Osteocyte (in vitro differentiated cells): ENCODE measurements at places on chromosomes 2 and 18. TPM values are rescaled to one million over a fixed set of nuclear protein-coding genes. Genes with fewer than 3 reads are reported as not detected.

DNA sequence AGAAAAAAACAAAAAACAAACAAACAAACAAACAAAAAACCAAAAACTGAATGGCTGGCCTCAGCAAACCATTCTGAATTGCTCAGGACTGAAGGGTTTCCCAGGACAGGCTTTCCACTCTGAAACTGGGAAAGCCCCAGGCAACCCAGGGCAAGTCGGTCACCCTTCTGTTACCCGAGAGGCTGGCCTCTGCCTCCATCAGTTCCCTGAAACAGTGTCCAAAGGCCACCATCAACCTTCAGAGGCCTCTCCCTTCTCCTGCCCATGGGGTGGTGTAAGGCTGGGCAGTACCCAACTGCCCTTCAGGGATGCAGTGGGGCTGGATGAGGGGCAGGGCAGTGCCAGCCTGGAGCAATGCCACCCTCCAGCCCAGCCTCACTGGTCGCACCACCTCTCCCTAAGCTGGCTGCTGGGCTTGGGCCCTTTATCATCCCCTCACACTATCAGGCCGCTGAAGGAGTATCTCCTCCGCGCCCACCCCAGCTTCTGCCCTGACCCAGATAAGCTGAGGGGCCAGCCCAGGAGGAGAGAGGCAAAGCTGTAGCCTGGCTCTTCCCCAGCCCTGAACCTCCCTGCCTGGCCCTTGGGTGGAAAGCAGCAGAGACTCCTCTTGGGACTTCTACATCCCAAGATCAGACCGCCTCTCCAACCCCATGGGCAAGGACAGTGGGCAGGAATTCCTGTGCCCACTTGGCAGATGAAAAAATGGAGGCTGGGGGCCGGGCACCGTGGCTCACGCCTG is 35.9 kb downstream of the ZFP36L2 start:
- peaks cover 8% of the 10 kb centered on the region for H3K4me1 ChIP-seq
- no peaks in the 10 kb centered on the region for H3K27me3 ChIP-seq
- DNase-seq, result no peak
- no peak overlapping the region for H3K27ac ChIP-seq

DNA sequence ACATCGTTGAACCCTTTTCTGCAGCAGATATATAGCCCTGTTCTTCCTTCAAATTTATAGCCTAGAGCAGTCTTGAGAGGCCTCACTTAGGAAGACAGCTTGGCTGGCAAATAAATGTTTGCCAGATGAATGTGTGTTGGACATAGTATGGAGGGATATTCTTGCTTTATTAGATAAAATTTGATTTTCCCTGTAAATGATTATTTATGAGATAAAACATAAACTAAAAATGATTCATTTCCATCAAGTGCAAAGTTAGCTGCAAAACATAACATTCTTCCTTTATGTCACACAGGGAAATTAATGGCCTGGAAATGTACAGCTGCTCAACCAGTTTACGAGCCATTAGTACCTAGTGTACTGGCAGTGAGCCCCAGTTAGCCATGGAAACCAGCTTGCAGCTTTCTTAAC is 82.5 kb downstream of the LIMS1 start:
- no peaks in the 10 kb centered on the region for H3K27me3 ChIP-seq
- H3K36me3 ChIP-seq, result no peaks in the 10 kb centered on the region
- no peak overlapping the region for H3K27ac ChIP-seq
- no peak overlapping the region for H3K4me3 ChIP-seq
- H3K4me1 ChIP-seq, result peaks cover 71% of the 10 kb centered on the region
- DNase-seq, result no peak

DNA sequence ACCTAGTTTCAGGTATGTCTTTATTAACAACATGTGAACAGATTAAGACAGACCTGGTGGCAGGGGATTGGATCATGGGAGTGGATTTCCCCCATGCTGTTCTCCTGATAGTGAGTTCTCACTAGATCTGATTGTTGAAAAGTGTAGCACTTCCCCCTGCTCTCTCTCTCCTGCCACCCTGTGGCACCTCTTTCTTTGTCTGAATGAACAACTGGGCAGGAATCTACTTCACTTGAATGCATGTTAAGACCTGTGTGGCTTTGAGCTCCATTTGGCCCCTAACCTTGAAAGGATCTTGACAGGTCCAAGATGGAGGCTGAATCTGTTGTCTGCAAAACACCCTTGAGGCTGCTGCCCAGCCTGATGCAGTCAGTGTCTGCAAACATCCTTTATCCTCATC is 194.4 kb downstream of the RNF144A start:
- H3K27me3 ChIP-seq, result peaks cover 21% of the 10 kb centered on the region
- no peak overlapping the region for H3K4me3 ChIP-seq
- DNase-seq, result peak; percentile 40

DNA sequence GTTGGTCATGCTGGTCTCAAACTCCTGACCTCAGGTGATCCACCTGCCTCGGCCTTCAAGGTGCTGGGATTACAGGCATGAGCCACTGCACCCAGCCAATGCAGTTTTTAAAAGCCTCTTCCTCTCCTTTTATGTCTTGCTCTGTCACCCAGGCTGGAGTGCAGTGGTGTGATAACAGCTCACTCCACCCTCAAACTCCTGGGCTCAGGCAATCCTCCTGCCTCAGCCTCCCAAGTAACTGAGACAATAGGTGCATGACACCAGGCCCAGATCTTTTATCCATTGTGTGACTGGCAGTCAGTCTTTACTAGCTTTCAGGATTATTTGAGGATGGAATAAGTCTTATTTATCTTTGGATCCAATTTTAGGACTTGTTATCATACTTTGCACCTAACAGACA is 13.2 kb downstream of the KCTD18 start:
- no peak for DNase-seq
- H3K4me3 ChIP-seq, result no peak overlapping the region
- no peaks in the 10 kb centered on the region for H3K27me3 ChIP-seq
- no peaks in the 10 kb centered on the region for H3K4me1 ChIP-seq

GRCh38 chr2:220985561-220985960 is 586.5 kb downstream of the EPHA4 start:
- no peaks in the 10 kb centered on the region for H3K36me3 ChIP-seq
- peaks cover 26% of the 10 kb centered on the region for H3K27me3 ChIP-seq
- H3K4me1 ChIP-seq, result peaks cover 2% of the 10 kb centered on the region
- no peak overlapping the region for H3K27ac ChIP-seq

DSG1 gene
- not detected in 2 replicates for total RNA-seq

DNA sequence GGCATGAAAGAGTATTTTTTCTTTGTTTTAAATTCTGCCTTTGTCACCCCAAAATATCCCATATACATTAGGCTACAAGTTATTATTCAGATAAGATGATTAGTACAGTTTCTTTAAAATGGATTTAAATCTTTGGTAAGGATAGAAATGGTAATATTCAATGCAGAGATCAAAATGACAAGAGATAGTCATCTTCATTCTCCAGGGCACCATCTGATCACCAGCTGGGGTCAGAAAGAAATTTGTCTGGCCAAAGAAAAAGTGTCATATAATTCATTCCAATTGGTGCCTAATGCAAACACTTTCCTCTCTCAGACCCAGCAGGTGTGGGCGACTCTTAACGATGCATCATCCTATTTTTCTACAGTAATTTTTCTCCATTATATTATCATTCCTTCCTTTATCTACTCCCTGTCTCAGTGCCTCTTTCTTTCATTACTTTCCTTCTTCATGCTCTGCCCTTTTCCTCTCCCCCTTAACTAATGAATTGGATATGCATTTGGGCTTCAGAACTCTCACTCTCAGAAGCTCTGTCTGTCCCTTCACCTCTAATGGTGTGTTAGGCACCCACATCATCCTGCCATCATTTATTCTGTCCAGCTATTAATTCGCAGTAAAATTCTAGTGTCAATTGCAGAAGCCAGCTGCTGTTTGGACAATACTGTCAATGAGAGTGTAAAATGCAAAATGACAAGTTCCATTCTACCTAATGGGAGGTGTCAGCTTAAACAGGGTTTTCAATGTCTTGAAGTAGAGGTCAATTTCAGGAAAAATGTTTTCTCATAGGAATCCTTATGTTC is 570.5 kb downstream of the TDRD15 start:
- DNase-seq, result no peak
- no peaks in the 10 kb centered on the region for H3K36me3 ChIP-seq
- no peaks in the 10 kb centered on the region for H3K4me1 ChIP-seq

GRCh38 chr2:41933585-41934320 is 114.1 kb upstream of the PKDCC start:
- H3K4me3 ChIP-seq, result peak overlapping the region; percentile 43
- peak overlapping the region; percentile 93 for H3K27ac ChIP-seq
- H3K4me1 ChIP-seq, result peaks cover 85% of the 10 kb centered on the region
- H3K36me3 ChIP-seq, result no peaks in the 10 kb centered on the region
- no peak for DNase-seq
- H3K27me3 ChIP-seq, result no peaks in the 10 kb centered on the region

DNA sequence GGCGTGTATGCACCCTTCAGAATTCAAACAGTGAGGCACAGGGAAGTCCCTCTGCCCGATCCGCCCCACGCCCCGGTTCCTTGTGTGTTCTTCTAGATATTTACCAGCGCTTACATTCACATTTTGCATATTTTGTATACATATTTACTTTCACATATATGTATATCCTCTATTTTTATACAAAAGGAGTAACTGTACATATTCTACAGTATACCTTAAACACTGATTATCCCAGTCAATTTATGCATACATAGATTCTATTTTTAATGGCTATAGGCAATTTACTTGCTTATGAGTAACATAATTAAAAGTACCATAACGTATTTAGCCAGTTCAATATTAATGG is 307 bp upstream of the DUSP11 start:
- H3K36me3 ChIP-seq, result peaks cover 11% of the 10 kb centered on the region
- H3K27ac ChIP-seq, result no peak overlapping the region
- H3K4me1 ChIP-seq, result peaks cover 20% of the 10 kb centered on the region
- H3K27me3 ChIP-seq, result no peaks in the 10 kb centered on the region
- no peak for DNase-seq

- no peaks in the 10 kb centered on the region for H3K36me3 ChIP-seq
- no peak for DNase-seq
- H3K4me3 ChIP-seq, result no peak overlapping the region
- H3K4me1 ChIP-seq, result no peaks in the 10 kb centered on the region
- H3K27me3 ChIP-seq, result peaks cover 3% of the 10 kb centered on the region
- no peak overlapping the region for H3K27ac ChIP-seq
Measured at GRCh38 chr2:79817288-79817687, 304.4 kb downstream of the CTNNA2 start.

APOB gene
- 0.21 and 0.24 TPM in 2 replicates for total RNA-seq

CMPK2 gene
- 0.24 and 1.1 TPM in 2 replicates for total RNA-seq

DNA sequence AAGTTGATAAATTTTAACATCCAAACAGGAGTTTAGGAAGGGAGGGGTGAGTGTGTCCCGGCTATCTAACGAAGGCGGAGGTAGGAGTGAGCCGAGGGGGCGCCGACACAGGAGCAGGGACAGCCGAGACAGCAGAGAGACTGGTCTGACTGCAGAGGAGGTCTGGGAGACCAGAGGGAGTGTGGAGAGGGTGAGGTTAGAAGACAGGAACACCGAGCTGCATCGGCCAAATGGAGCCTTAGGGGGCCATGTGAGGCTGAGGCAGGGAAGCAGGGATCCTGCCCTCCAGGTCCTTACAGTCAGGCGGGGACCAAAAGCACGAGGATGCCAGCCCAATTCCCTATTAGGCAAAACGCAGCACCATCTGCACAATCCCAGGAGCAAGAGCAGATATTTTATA is 67.0 kb downstream of the SFXN5 start:
- no peaks in the 10 kb centered on the region for H3K27me3 ChIP-seq
- H3K4me3 ChIP-seq, result no peak overlapping the region
- peaks cover 4% of the 10 kb centered on the region for H3K4me1 ChIP-seq

KCNG2 gene
- total RNA-seq, result not detected in 2 replicates

HOXD9 gene
- total RNA-seq, result not detected in 2 replicates

GRCh38 chr2:175080479-175080878 is 75.3 kb upstream of the CHN1 start:
- peaks cover 18% of the 10 kb centered on the region for H3K4me1 ChIP-seq
- H3K27ac ChIP-seq, result peak overlapping the region; percentile 72
- H3K27me3 ChIP-seq, result no peaks in the 10 kb centered on the region
- no peak overlapping the region for H3K4me3 ChIP-seq

- no peak overlapping the region for H3K4me3 ChIP-seq
- H3K27me3 ChIP-seq, result no peaks in the 10 kb centered on the region
- no peak for DNase-seq
- no peak overlapping the region for H3K27ac ChIP-seq
- H3K36me3 ChIP-seq, result no peaks in the 10 kb centered on the region
Measured at GRCh38 chr2:147460155-147460554, 384.7 kb upstream of the ACVR2A start.

DNA sequence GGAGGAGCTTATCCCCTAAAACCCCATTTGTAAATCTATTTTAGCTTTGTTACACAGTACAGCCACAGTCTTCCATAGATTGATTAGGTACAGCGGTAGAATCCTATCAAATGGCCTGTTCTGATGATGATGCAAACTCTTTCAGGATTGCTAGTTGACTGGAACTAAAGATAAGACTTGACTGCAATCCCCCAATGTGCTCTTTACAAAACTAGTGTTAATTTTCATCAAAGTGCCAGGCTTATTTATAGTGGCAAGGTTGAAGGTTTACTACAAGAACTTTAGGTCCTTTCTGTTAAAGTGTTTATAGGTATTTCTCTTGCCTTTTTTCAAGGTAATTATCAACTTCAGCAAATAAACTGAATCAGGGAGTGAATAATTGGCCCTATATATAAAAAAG is 9.0 kb upstream of the OTX1 start:
- no peak overlapping the region for H3K4me3 ChIP-seq
- DNase-seq, result no peak
- H3K36me3 ChIP-seq, result peaks cover 24% of the 10 kb centered on the region
- no peak overlapping the region for H3K27ac ChIP-seq

DNA sequence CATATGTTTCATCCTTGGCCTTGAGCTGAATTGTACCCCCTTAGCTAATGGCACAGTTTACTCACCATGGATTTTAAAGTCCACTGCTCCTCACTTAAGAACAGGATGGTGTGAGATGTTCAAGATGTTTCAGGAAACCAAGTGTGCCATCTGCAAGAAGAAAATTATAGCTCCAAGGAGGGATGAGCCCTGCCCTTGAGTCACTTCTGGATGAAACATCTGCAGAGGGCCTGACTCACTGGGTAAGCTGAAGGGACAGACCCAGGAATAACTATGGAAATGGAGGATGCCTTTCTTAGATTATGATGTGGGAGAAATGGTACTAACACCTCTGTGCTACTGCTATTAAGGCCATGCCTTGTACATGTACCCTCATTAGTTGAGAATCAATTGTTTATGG is 6.4 kb downstream of the MARS2 start:
- peaks cover 3% of the 10 kb centered on the region for H3K36me3 ChIP-seq
- H3K4me1 ChIP-seq, result peaks cover 19% of the 10 kb centered on the region
- no peaks in the 10 kb centered on the region for H3K27me3 ChIP-seq
- H3K4me3 ChIP-seq, result no peak overlapping the region

ABCG8 gene
- total RNA-seq, result not detected in 2 replicates
